OCI-LY7 (cell line): ENCODE measurements at places on chromosomes 11 and 22. TPM values are rescaled to one million over a fixed set of nuclear protein-coding genes. Genes with fewer than 3 reads are reported as not detected.

- DNase-seq: no peak
These were observed 11.0 kb downstream of the CSTPP1 start for GRCh38 chr11:46947399-46948077.

DNA sequence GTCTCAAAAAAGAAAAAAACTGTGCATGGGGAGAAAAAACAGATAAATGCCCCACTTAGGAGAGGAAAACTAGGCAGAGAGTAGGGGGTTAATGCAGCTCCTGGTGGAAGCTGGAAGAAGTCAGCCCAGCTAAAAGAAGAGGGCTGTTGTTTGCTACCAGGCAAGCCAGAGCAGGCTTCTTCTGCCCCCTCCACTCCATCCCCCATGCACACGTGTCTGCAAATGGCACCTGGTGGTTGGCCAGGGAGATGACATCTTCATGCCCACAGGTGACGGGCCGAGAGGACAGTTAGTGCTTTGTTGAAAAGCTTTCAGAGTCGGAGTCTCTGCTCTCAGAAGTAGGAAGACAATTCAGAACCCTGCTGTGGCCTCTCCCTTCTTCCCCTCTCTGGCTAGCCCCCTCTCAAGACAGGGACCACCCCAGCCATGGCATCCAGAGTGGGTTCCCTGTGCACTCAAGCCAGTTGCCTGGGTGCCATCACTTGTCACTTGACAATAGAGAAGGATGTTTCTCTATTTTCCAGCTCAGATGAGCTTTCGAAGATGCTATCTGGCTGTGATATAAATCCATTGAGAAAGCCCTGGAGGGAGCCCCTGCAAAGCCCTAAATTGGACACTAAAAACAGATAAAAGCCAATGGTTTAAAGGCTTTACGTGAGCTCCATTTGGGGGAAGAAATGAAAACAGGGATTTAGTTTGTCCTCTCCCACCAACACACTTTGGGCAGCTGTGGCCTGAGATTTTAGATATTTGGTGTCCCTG, 142.0 kb downstream of the TRIM29 start:
- DNase-seq: no peak

GVQW3 gene
- total RNA-seq: 16.5 and 18.4 TPM in 2 replicates

- no peak for DNase-seq
These were observed 48.3 kb downstream of the RPUSD4 start for GRCh38 chr11:126163074-126163700.

DNA sequence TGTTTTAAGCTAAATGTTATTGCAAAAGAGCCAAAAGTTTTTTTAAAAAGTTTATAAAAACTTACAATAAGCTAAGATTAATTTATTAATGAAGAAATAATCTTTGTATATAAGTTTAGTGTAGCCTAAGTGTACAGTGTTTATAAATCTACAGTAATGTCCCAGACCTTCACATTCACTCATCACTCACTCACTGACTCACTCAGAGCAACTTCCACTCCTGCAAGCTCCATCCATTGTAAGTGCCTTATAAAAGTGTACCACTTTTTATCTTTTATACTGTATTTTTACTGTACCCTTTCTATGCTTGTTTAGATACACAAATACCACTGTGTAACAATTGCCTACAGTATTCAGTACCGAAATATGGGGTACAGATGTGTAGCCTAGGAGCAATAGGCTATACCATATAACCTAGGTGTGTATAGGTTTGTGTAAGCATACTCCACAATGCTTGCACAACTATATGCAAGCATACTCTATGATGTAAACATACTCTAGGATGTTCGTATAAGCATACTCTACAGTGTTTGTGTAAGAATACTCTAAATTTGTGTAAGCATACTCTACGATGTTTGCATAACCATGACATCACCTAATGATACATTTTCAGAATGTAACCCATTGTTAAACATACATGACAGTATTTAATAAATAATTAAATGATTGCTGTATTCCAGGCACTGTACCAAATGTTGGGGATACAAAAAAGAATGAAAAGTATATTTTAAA, 953.0 kb downstream of the KCNA4 start:
- DNase-seq: no peak

DNA sequence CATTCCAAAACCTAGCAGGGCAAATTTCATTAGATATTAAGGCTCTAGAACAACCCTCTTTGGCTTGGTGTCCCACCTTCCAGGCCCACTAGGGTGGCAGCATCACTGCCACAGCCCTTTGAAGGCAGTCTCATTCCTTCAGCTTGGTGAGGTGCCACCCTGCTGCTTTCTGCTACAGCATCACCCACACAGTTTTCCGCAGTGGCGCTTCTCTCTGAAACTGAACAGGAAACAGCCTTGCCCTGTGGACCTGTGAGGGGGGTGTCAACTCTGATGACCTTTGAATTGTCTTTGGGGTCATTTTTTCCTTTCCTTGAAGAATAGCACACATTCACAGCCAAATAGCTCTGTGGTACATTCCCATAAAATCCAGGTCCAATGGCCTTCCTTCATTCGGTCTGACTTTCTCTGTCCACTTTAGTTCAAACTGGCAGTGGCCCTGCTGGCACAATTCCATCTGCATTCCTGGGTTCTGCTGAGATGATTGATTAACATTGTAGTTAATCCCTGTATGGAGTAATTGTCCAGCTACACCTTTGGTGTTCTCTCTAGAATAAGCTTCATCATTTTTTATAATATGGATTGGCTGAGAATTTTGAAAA, 251.9 kb upstream of the FAT3 start:
- DNase-seq: no peak

GRCh38 chr22:18970948-18971315, 34.8 kb upstream of the PRODH start:
- DNase-seq: no peak

GRM5 gene
- total RNA-seq: not detected in 2 replicates

DNA sequence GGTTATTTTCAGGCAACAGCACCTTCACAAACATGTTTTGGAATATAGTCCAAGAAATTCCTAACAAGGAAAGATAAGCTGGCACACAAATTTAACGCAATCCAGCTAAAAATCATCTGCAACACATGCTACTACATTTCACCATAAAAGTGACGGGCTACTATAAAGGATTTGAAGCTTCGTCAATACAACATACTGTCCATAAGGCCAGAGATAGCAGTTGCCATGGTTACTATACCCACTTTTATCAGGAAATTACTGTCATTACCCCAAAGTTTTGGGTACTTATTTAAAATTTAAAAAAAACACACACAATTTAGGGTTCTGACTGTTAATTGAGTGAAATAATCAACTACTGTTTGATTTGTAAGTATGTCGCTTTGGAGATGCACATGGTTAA, 6.9 kb downstream of the PHF21A start:
- no peak for DNase-seq

- no peak for DNase-seq
These were observed 8.4 kb upstream of the MMP7 start for GRCh38 chr11:102538932-102539331.

CHCHD10 gene
- 191 and 252 TPM in 2 replicates for total RNA-seq

HEPHL1 gene
- total RNA-seq: not detected in 2 replicates

PGA4 gene
- not detected in 2 replicates for total RNA-seq

DNA sequence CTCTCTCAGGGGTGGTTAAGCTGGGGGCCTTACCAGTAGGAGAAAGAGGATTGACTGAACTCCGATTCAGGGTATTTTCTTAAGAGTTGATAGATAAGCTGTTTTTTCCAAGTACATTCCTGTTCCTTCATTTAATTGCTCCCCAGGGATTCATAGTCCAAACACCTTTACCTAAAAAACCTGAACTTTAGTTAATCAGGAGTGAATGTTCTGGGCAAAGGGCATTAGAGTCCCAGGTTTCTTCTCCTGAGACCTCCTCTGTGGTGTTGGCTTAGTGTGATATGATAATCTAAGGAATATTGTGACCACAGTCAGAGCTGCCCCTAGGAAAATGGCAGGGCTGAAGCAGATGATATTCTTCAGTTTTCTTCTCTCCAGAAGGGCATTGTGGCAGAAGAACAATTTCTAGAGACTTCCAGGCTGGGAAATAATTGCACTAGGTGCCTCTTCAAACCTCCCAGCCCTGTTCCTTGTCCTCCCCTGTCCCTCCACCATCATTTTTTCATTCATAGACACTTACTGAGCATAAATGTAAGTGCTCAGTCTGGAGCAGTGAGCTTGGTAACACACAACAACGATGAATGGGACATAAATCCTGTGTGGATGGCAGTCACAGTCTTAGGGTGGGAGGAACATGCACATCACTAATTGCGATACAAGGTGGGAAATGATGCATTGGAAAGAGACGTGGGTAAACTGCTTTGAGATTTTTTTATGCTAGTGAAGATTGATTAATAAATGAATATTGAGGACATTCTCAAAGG, 11.5 kb upstream of the GRAMD1B start:
- no peak for DNase-seq

MMP3 gene
- total RNA-seq: not detected in 2 replicates

GRCh38 chr11:45973601-45974000, 51.1 kb downstream of the LARGE2 start:
- DNase-seq: no peak

DNA sequence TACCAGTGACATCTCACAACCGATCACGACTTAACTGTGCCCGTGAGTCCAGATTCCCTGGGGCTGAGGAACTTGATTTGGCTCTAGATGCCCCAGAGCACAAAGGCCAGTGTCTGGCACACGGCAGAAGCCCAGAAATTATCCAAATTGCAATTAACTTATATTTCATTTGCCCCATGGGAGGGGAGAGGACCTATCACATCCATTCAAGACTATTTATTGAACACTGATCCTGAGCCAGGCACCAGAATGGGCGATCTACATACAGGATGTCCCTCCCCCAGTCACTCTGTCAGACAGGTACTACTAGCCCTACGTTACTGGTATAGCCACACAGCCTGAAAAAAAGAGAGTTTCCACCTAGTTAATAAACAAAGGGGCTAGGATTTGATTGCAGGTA, 5.1 kb downstream of the DNAL4 start:
- no peak for DNase-seq

- DNase-seq: no peak
These were observed 51.8 kb downstream of the GALNT18 start for GRCh38 chr11:11569936-11570491.

SAA2 gene
- total RNA-seq: not detected in 2 replicates
